ENCODE measurements at places on chromosomes 13 and 19.

DNA sequence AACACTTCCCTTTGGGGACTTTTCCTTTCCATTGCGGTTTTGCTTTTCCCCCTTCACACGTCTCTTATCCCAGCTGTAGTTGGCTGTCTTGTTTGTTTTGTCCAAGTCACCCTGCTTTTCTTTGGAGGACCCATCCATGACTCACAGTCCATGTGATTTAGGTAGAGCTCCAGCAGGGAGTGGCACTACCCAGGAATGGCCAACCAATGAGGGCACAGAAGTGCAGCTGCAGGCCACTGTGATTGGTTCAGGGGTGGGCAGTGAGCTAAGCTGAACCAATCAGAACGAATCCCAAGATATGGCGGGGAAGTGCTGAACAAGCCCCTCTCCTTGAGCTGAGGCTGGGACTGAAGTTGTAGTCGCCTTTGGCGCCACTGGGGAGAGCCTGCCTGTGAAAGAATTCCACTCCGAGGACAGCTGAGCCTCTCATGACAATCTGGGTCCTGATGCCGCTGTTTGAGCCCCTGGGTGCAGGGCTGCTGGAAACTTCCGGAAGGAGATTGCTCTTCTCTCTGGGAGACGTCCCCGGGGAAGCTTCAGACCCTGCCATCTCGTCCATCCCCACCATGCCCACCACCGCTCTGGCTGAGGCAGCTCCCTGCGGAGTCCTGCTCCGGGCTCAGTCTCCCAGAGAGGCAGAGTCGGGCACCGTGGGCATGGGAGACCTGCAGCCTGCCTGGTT is 62.9 kb upstream of the URI1 start:
- DNase-seq = no peak

DNA sequence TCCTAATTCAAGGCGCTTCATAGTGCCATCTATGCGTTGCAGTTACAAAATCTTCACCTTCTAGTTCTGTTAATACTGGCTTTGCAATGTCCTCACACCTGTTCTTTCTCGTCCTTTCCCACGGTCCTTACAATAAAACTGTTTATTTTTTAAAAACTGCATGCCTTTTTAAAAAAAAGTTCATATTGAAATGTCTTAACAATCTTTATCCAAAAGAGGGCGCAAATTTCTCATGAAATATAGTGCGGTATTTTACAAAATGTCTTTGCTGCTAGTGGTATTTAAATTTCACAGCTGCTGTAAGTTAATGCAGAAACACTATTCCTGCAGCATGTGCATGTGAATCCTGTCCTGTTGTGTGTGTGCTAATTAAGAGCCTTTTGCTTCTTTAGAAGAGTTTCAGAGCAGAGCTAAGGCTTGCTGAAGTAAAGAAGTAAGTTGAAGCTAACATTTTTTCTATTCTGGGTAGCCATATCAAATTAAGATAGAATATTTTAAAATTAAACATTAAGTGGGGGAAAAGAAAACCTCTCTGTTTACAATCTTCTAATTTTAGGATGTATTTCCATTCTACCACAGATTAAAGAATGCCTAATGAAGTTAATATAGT is 15.8 kb upstream of the CLDN10 start:
- no peak for DNase-seq

DNA sequence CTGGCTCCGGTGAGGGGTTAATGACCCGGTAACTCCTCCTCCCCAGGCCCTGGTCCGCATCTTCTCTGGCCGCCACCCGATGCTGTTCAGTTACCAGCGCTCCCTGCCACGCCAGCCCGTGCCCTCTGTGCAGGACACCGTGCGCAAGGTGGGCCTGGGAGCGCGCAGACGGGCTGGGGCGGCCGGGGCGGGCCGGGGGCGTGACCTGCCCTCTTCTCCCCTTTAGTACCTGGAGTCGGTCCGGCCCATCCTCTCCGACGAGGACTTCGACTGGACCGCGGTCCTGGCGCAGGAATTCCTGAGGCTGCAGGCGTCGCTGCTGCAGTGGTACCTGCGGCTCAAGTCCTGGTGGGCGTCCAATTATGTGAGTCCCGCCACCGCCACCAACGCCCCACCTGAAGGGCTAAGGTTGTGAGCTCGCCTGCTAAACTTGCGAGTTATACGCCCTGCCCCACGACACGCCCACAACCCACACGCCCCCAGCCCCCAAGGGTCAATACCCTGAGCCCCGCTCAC is 10.4 kb downstream of the CPT1C start:
- no peak for DNase-seq

DNA sequence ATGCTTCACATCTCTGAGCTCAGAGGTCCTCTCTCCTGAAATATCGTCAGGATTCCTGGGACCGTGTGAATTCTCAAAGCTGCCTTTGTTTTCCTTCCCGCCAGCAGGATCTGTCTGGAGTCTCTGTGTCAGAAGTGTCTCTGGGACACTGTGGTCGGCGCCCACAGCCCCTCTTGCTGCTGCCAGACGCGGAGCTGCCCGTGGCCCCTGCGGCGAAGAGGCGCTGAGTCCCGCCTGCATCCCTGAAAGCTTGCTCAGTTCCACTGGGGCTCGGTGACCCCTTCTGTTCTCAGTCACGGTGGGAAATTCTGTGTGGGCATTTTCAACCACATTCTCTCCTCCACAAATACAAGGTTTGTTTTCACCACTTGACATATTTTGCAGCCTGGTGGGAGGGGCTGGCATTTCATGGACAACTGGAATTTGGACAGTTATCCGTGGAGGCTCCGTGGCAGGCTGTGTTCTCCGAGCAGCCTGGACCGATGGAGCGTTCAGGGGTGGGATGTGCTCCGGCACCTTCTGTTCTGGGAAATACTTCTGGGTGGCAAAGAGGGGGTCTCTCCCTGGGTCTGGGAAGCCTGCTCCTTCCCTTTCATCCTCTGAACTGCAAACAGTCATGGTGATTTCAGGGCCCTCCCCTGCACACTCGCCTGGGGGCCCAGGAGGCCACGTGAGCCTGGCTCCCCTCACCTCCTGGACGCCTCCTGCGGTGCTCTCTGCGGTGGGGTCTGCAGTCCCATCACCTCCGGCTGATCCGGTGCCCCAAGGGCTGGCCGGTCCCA is 42.6 kb upstream of the GRTP1 start:
- no peak for DNase-seq

GRCh38 chr13:101529422-101529821 is 76.9 kb downstream of the ITGBL1 start:
- DNase-seq = no peak

GRCh38 chr13:97043302-97043701 is 49.0 kb upstream of the OXGR1 start:
- DNase-seq = no peak

DNA sequence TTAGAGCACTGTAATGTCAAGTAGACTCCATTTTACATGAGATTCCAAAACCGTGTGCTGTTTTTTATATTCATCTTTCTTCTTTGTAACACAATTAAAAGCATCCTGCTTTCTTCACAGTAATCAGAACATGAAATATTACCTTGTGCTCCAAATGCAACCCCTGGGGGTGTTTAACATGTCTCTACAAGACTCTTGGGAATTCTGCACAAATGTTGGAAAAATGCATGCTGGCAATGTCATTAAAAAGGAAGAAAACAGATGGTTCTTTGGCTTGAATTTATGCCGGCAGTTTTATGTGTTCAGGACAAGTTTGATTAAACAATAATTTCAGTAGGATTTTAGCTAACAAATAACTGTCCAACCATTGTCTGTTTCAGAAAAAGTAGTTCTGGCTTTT is 159.1 kb downstream of the LIG4 start:
- no peak for DNase-seq

- no peak for DNase-seq
Measured at GRCh38 chr19:44975444-44975843, 20.3 kb downstream of the CLPTM1 start.

- DNase-seq = no peak
Measured at GRCh38 chr13:39787086-39787487, 131.6 kb downstream of the COG6 start.

- DNase-seq = peak; percentile 90
Measured at GRCh38 chr19:45885556-45886426, at the start of gene IRF2BP1. Gene IRF2BP1 (minus strand): TSS chr19:45886141. CDS start chr19:45885774, 367 bp downstream.

DNA sequence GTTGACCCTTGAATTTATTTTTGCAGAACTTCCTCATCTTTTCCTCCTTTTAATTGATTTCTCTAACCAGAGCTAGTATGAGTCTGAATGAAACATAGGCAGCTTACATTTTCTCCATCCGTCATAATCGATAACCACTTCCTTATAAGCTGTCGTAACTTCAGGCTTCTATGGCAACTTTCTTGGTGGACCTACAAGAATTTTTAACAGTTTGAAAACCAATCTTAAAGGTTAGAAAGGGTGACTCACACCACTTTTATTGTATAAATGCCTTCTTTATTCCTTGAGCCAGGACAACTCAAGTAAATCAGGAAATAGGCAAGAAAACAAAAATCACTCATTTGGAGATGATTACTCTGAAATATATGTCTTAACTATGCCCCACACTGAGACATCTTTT is 105.7 kb upstream of the KL start:
- DNase-seq = no peak

GRCh38 chr13:66354879-66355751 is 875.0 kb downstream of the PCDH9 start:
- DNase-seq = no peak

DNA sequence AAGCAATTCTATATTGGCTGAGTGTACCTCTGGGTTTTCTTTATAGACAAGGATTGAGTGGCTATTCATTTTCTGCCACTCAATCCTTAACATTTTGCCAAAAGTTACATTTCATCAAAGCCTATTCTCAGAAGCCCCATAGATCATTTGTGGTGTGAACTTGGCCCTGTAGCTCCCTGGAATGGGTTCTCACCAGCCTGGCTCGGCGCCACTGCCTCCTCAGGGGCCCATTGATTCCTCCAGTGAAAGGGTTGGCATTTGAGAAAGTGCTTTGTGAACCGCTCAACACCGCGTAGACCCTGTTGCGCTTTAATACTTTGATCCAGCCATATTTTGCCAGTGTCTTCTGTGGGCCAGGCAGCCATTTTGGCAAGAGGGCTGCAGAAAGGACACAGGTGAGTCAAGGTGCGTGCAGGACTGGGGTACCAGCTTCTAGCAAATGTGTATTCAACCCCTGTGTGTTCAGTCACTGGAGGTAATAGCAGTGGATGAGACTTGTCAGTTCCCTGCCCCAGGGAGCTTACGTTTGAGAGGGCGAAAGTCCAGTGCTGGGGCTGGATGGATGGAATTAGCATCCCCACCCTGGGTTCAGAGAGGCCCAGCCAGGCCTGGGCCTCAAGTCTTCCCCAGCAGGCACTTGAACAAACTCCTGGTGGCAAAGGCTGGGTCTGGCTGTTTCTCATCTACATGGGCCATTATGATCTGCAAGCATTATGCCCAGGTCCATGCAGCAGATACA is 3.8 kb downstream of the RAB8A start:
- DNase-seq = no peak

DNA sequence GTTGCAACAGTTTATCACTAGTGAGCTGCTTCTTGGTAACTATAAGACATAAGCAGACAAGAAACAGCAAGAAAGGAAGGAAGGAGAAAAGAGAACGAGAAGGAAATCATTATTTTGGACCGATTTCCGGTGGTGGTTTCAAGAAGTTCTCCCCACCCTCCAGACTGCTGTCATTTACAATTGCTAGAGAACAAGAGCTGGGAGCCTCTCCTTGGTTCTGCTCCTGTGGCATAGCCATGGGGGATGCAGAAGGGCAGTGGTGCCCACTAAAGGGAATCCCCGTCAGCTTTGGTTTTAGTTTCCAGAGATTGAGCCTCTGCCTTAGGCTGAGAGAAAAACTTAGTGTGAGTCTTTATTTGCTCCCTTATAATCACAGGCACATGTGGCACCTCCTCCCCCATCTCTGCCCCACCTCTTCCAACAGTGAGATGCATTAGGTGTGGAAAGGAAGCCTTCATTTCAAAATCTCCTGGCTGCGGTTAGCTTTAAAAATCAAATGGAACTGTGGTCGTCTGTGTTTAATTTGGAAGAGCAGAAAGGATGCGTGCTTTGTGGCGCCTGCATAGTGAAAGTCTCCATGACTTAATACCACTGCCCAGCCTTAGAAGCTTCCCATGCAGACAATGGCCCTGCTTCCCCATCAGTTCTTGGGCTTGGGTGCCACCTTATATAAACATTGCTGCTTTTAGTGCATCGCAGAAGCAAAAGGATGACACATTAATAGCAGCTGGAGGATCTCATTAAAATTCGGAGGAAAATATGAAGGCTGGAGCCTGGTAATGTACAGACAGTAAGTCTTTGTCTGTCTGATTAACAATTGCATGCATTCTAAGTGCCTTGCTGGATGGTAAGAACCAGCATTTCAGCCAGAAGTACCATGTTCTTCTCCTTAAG is 25.0 kb downstream of the LRCH1 start:
- DNase-seq = no peak

DNA sequence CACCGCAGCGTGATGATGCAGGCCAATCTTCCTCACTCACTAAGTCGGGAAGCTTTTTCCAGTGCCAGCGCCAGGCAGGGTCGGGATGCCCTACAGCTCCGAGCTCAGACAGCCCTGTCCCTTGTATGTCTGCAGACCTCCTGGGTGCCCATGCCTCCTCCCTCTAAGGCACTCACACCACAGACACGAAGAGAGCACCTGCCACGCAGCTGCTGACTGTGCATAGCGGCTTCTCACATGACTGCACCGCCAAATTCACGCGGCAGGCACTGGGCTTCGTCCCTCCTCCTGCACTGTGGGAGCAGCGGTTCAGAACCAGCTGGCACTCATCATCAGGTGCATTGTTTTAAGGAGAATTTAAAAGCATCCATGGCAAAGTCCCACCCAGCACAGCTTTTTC is 88.1 kb downstream of the SLC7A1 start:
- DNase-seq = no peak

- peak; percentile 4 for DNase-seq
Measured at GRCh38 chr19:14616407-14616806, 33.5 kb downstream of the CLEC17A start.

- DNase-seq = no peak
Measured at GRCh38 chr19:34480491-34480890, 1.1 kb upstream of the WTIP start.

DNA sequence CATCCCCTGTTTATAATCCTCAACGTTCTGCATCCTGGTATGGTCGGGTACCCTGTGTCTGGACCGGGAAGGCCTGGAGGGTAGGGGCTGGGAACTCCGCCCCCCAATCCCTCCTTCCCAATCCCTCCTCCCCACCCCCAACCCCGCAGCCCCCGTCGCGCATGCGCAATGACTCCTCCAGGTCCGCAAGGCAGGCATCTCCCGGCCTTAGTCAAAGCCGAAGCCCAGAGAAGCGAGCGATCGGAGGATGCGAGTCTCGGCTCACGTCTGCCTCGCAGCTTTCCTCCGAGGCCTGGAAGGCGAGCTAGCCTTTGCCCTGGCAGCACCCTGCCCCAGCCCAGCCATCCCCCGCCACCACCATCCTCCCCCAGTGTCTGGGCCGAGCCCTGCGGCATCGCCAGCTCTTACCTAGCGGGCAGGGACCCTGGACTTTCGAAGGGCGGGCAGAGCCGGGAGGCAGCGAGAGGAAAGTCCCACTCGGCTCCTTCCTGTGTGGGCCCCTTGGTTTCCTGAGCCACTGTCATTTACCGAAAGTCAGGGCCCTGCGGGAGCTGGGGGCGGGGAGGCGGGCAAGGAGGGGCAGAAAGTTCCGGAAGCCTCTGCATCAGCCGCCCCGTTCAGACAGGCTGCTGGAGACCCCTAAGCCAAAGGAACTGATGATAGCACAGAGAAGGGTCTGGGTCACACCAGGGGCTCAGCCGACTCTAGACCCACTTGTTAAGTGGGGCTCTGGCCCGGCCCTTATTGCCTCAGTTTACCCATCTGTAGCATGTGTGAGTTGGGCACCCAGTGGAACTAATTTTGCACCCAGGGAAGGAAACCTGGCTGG is at the start of gene JAK3:
Gene JAK3, minus strand, starts transcription at position 445 of the 829 bp plus-strand sequence. CDS start 3,565 bp downstream, outside the sequence.
- DNase-seq = peak; percentile 88

- no peak for DNase-seq
Measured at GRCh38 chr19:6678690-6679109, 8.7 kb upstream of the TNFSF14 start.

All from CD4-positive, alpha-beta T cell treated with Interferon gamma for 1 hour (primary cell).